Muscle of arm (tissue), 14 donors: ENCODE measurements at places on chromosomes 7 and 10.

- peak; percentile 39 for DNase-seq
Observed at GRCh38 chr10:12605580-12606405, 256.4 kb downstream of the CAMK1D start.

DNA sequence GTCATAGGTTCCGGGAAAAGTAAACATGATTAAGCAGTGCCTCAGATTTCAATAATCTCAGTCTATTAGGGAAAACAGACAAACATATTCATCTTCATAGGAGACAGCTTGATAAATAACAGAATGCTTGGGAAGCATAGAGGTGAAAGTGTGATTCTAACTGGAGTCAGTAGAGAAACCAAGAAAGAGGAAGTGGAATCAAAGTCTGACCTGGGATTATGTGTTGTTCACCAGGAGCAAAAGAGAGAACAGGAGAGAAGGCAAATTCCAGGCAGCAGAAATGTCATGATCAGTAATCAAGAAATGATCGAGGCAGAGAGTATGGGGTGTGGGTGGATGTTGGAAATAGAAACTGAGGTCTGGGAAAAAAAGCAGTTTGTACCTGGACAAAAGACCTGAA lies 43.7 kb downstream of the DGKB start:
- no peak for DNase-seq

DNA sequence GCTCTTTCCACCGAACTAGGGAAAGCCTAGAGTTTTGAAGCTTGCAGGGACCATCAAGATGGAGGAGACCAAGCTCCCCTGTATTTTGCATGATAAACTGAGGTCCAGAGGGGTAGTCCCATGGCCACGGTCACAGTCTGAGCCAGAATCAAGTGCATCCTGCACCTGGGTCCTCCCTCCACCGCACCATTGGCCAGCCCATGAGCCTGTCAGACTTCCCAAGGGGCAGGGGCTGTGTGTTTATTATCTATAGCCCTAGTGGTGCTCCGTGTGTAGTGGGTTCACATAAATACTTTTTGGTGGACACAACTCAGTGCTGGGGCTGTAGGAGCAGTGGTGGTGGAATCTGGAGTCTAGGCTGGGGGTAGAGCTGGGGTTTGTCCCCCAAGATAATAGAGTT lies 3.6 kb downstream of the CALHM3 start:
- DNase-seq: no peak

DNA sequence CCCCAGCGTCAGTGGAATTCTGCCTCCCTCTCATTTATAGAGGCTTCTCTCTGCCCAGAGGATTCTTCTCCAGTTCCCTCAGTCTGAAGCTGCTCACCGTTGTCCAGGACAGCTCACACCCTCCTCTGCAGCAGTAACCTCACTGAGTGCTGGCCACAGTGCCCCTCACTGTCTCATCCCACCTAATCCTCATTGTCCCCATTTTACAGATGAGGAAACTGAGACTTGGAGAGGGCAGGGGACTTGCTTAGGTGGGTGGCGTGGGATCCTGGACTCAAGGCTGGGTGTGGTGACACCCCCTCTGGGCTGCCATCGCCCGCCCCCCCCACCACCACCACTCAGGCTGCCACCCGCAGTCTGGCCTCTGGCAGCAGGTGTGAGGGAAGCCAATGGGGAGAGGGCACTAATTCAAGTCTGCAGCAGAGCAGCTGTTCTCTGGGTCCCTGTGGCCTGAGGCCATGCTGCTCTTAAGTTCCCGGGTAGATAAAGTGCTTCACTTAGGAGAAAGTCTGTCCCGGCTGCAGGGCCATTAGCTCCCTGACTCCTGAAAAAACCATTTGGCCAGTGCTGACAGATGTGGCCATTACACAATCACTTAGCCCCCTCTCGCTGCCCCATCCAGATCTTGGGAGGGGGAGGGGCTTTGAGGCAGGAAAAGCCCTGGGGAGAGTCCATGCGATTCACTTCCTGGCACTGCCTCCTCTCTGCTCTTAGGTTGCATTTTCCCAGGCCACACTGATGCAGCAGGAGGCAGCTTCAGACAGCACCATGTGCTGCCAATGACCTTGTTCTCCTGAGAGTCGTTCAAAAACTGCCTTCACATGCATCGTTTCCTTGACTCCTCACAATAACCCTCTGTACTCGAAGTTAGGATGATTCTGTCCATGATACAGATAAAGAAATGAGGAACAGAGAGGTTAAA lies 36.3 kb downstream of the DRGX start:
- peak; percentile 19 for DNase-seq

- DNase-seq: no peak
Observed at GRCh38 chr10:47451998-47452494, 31.9 kb downstream of the ANXA8 start.

- no peak for DNase-seq
Observed at GRCh38 chr7:2873146-2873545, 29.0 kb upstream of the GNA12 start.

GRCh38 chr7:65812281-65812680 lies 60.6 kb upstream of the VKORC1L1 start:
- DNase-seq: no peak

GRCh38 chr10:75651417-75651816 lies 220.0 kb downstream of the LRMDA start:
- no peak for DNase-seq

DNA sequence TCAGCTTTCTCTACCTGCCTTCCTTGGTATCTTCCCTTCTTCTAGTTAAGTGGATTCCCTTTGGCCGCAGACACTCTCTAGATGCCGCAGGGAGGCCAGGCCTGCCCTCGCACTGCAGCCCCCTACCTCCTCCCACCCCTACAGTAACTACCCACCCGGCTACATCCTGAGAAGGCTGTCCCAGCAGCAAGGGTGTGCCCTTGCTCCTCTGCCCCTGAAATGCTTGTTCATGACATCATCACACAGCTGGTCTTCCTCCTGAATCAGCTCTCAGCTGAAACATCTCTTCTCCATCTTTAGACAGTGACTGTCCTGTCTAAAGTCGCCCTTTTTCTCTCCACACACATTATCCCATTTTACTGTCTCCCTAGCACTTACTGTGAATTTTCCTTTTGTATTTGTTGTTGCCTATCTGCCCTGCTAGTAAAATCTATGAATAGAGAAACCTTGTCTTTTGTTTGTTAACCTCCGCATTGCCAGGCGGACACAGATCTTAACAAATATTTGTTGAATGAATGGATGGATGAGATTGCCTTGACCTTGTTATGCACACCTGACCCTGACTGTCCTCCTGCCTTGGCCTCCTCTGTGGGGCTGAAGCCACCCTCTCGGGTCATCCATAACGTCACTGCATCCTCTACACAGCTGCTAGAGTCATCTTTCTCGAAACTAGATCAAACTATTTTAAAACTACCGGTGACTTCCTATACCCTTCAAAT lies 108.9 kb upstream of the GATA3 start:
- DNase-seq: no peak

DNA sequence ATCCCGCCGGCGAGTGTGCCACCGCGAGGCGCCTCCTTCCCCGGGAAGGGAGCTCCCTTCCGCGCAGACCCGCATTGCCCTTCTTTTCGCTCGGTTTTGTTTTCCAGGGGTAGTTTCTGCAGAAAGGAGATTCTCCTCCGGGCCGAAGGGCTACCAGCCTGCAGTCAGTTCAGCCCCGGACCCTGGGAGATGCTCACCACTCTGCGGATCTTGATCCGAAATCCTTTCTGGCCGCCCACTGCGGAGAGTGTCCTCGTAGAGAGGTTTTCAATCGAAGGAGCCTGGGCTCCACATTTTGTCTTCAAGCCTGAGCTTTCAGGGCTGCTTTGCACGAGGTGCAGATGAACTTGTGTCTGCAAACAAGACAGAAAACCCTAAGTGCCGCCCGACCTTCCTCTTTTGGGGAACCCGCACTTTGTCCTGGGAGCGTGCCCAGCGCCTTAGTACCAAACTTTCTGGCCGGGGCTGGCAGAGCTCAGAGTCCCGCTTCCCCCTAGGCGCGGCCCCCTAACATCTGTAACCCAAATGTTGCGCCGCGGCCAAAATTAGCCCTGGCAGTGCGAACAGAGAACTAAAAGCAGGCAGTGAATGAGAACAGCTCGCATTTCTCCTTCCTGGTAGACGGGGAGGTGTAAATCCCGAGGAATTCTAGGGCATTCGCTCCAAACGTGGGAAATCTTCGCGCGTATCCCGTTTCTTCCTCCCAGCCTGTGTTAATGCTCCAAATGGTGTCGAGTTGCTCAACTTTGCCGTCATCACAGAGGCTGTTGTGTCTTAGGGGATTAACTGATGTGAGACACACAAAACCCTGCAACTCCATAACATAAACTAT lies 6.7 kb upstream of the EN2 start:
- DNase-seq: no peak

- DNase-seq: no peak
Observed at GRCh38 chr7:39810204-39810642, 139.8 kb upstream of the CDK13 start.

- no peak for DNase-seq
Observed at GRCh38 chr7:87398446-87398845, 53.0 kb downstream of the CROT start.

DNA sequence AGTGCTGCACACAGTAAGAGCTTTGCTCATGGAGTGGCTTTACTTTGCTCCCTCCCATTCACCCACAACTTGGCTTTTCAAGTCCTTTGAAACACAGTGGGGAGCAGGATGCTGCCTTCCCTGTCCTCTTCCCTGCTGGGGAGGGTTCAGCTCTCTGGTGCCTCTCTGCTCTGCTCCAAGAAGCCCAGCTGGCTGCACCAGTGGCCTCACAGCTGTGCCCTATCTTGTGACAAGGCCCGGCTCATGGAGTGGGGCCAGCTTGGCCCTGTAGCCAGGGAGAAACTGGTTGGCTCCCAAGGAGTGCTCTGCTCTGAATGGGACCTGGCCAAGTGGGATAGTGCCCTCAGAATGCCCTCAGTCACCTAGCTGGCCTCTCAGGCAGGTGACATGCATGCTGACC lies 212.3 kb upstream of the ZMIZ1 start:
- DNase-seq: peak; percentile 37

DNA sequence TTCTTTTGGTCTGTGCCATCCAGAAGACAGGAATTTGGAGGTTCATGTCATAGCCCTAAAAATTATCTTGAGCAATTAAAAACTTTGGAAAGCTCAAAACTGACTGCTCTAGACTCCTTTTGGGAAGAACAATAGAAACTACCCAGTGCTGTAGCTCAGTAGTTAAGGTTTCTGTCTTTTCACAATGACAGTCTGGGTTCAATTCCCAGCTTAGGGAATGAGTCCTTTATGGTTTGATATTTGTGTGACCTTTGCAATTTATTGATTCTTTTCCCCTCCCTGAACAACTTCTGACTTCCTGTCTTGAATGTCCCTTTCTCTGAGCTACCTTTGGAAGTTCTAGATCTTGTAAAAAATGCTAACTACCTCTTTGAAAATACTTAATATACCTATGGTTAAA lies 603.3 kb upstream of the IGFBP3 start:
- DNase-seq: no peak

- DNase-seq: no peak
Observed at GRCh38 chr7:157923903-157924630, 587.3 kb downstream of the DNAJB6 start.

DNA sequence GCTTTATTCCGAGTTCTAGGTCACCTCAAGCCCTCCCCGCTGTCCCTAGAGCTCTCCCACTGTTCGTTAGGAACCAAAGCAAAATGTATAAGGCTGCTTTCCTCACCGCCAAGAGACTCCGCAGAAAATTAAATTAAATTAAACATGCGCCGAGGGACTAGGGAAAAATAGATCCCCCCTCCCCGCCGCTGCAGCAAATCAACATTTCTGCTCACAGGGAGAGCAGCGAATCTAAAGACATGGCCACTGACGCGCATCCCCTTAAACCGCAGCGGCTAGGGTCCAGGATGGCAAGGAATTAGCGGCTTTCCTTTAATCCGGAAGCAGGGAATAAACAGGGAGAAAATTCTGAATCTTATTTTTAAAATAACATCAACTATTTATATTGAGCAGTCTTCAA lies 7.6 kb downstream of the SP8 start:
- DNase-seq: no peak

DNA sequence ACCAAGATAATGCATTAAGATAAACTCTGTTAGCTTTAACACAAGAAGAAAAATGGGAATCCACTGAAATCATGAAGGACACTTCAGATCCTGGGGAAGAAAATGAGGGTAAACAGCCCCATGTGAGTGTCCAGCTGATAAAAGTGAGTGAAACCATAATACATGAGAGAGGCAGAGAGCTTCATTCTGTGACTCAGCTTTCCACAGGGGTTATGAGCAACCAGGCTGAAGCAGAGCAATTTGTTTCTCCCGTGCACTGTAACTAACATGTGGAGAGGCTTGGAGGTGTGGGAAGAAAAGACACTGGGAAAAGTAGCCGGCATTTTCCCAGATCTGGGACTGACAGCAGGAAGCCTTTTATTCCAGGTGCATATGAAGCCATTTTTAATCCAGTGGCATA lies 971.7 kb downstream of the ANKRD7 start:
- no peak for DNase-seq

DNA sequence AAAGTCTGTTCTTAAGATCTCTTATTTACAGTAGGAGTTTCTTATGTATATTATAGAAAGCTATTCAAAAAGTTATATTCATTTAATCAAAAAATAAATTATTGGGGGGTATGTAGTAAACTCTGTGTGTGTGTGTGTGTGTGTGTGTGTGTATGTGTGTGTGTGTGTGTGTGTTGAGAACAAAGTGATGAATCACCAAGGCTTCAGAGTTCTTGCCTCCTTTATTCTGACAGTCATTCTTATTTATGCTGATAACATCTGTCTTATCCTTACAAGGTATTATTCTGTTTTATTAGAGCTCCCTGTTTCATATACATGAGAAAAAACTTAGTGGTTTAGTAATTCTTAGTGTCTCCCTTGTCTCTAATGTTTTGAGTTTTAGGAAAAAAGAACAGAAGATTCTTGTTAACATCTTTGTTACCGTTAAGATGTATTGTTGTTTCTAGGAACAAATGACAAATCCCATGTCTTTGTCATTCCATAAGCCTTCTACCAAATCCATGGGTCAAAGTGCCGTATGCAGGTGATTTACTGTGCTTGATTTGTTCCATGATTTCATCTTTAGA lies 424.0 kb downstream of the EXOC4 start:
- no peak for DNase-seq

GRCh38 chr7:825386-825785 lies 6.9 kb upstream of the SUN1 start:
- no peak for DNase-seq

DNA sequence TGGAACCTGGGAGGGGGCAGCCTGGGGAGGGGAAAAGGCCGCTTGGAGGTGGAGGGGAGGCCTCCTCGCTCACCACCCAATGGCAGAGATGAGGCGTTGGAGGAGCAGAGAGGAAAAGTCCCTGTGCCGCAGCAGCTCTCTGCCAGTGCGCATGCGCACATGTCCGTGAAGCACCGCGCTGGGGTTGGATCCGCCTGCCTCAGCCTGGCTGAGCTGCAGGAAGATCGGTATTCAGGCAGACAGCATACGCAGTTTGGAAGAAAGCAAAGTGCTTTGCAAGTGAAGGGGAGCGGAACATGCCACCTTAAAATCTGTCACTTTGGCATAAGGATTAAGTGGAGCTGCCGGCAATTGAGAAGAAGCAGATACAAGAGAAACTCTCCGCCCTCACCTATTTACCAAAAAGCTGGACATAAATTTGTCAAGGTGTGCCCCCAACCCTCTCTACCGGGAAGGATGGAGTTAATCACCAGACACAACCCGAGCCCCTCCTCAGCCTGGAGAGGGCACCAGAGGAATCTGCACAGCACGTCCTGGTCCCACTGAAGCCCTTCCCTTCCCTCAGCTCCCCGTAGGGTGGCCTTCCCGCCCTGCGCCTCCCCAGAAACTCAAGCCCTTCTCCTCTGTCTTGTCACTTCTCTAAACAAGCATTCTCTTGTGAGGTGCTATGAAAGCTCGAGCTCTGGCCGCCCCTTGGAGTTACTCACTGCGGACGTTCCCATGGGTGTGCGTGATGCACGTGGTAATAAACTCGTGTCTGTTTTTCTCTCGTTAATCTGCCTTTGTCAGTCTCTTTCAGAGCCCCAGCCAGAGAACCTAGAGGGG lies 32.2 kb upstream of the TMEM72 start:
- DNase-seq: peak; percentile 92

GRCh38 chr10:75105576-75106197 lies 5.8 kb upstream of the SAMD8 start:
- no peak for DNase-seq
